ENCODE measurements at places on chromosomes 11 and 22. TPM values are rescaled to one million over a fixed set of nuclear protein-coding genes. Genes with fewer than 3 reads are reported as not detected.
A peak's percentile ranks its signal among the peaks of the same experiment; 100 is the strongest.

- no peaks in the 10 kb centered on the region for H3K36me3 ChIP-seq
- no peaks in the 10 kb centered on the region for H3K27me3 ChIP-seq
- DNase-seq = no peak
- H3K4me3 ChIP-seq = no peak overlapping the region
- H3K4me1 ChIP-seq = peaks cover 10% of the 10 kb centered on the region
- H3K27ac ChIP-seq = no peak overlapping the region
These were observed 341.5 kb downstream of the LARGE1 start for GRCh38 chr22:33578752-33579151.

DNA sequence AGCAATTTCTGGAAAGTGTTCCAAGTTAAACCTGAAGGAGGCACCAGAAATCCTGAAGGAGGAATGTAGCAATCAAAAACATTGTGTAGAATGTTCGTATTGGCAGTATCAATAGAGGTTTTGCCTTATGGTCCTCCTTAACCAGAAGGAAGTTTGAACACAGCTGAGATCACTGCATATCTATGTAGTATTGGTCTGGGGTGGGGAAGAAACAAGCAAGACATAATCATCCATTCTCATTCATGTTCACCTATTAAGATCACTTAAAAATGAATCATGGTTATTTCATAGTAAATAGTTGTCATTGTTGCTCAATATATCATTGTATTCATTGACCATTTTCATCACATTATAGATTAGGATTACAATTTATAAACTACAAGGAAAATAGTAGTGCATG lies 160.5 kb downstream of the DDX10 start:
- H3K36me3 ChIP-seq = no peaks in the 10 kb centered on the region
- H3K27ac ChIP-seq = no peak overlapping the region
- H3K4me1 ChIP-seq = no peaks in the 10 kb centered on the region
- DNase-seq = no peak

- H3K36me3 ChIP-seq = no peaks in the 10 kb centered on the region
- H3K4me3 ChIP-seq = no peak overlapping the region
- no peaks in the 10 kb centered on the region for H3K4me1 ChIP-seq
These were observed 11.9 kb upstream of the PHF21A start for GRCh38 chr11:46133119-46133518.

DNA sequence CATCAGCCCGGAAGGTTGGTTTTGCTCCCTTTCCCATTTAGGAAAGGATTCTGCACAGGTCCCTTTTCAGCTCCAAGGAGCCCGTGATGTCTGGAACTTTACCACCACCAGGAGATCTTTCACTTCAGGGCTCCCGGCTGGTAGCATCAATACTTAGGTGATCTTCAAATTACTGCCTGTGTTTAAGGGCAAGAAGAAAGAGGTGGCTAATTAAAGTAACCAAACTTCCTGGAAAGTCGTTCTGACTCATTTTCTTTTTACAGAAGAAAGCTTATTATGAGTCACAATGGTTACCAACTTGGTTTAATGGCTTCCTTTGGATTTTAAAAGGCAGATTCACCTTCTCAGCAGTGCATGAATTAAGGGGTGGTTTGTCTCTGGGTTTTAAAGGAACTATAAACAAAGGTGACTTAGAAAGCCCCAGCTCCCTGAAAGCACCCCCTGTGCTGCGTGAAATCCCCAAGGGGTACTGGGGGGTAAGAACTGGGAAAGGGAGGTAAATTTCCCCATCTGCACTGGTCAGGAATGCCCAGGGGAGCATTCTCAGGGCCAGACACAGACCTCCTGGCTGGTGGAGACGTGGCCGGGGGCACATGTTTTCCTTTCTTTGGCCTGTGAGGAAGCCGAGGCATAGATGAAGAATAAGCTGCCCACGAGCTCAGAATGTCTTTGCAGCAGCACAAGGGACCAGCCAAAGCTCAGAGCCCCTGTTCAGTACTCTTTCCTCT lies 8.8 kb downstream of the POU2F3 start:
- peaks cover 5% of the 10 kb centered on the region for H3K27me3 ChIP-seq
- H3K4me1 ChIP-seq = no peaks in the 10 kb centered on the region
- H3K36me3 ChIP-seq = no peaks in the 10 kb centered on the region
- no peak for DNase-seq

DNA sequence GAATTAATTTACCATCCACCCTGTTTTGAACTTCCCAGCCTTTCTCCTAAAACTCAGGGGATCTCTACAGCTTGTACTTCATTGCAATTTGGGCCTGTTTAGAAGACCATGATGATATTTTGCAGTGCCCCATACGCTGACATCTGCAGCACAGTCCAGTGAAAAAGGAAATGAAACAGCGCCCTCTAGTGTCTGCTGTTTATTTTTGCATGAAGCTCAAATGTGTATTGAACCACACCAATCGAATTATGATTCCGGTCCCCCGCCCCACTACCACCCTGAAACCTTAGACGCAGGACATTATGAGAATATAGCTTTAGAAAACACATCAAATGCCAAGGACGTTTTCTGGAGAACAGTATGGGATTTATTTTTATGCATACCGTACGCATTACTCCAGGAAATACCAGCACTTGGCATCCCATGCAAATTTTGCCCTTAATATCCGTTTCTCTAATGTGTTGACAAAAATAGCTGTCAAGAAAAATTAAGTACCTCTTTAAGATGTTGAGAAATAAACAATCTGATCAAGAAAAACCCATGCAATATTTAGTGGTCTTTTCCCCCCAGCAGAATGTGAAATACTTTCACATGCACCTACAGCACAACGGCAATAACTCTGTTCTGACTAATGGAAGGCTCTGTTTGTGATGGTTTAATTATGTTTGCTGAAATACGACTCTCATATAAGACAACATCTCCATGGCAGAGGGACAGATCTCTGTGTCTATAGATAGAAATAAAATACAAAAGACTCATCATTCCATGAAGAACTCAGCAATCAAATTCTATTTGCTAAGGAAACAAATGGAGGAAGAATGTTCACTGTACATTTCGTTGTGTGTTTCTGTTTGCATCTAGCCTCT lies 93.9 kb downstream of the TECTA start:
- H3K36me3 ChIP-seq = no peaks in the 10 kb centered on the region
- peaks cover 7% of the 10 kb centered on the region for H3K27me3 ChIP-seq
- no peak for DNase-seq
- H3K4me1 ChIP-seq = peaks cover 4% of the 10 kb centered on the region
- no peak overlapping the region for H3K27ac ChIP-seq

Gene FAM118A
- total RNA-seq = 20.6 TPM

GRCh38 chr11:128898580-128899344 lies 7.6 kb downstream of the KCNJ5 start:
- no peaks in the 10 kb centered on the region for H3K27me3 ChIP-seq
- peaks cover 21% of the 10 kb centered on the region for H3K4me1 ChIP-seq
- no peak overlapping the region for H3K4me3 ChIP-seq
- H3K36me3 ChIP-seq = no peaks in the 10 kb centered on the region
- DNase-seq = peak; percentile 86

DNA sequence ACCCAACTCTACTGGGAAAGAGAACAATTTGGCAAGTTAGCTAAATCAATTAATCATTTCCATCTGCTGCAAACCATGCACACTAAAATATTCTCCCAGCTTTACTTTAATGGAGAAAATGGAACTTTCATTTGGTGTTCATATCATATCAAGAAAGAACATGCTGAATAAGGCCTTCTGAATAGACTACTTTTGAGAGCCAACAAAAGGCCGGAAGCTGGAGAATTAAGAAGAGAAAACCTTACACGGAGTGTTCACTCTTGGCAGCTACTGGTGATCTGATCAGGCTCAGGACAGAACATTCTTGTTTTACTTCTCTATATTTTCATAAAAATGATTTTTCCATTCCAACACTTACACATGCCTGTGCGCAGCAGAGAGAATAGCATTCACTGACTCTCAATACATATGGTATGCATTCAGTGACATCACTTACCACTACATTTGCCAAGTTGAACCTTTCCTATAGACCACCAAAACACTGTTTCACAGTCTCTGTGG lies 165.3 kb downstream of the TTC28 start:
- no peaks in the 10 kb centered on the region for H3K4me1 ChIP-seq
- no peaks in the 10 kb centered on the region for H3K36me3 ChIP-seq
- H3K27ac ChIP-seq = no peak overlapping the region
- H3K27me3 ChIP-seq = no peaks in the 10 kb centered on the region
- H3K4me3 ChIP-seq = no peak overlapping the region

DNA sequence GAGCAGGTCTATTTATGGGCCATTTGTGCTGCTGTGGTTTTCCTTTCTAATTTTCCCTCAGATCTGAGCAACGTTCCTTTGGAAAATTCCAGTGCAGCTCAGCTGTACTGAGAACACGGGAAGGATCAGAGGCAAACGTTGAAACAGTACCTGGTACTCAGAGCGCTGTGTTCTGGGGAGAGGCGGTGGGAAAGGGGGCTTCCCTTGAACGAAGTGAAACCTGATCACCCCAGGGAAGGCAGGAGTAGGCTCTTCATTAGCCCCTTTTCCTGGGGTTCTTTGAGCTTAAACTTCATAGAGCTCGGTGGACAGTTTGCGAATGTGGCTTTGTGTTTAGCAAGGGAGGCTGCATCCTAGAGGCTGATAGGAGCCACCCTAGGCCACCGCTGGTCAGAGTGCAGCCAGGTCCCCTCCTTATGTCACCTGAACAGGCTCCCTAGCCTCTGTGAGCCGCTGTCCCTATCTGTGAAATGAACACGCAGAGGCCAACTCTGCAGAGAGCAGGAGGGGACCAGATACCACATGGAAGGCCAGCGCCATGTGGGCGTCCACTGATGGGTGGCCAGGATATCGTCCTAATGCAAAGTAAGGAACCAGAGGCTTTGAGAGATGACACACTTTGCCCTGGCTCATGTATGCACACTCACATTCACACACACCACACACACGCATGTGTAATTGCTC lies 1464.8 kb downstream of the BRD1 start:
- no peak for DNase-seq
- H3K36me3 ChIP-seq = no peaks in the 10 kb centered on the region
- no peak overlapping the region for H3K27ac ChIP-seq

DNA sequence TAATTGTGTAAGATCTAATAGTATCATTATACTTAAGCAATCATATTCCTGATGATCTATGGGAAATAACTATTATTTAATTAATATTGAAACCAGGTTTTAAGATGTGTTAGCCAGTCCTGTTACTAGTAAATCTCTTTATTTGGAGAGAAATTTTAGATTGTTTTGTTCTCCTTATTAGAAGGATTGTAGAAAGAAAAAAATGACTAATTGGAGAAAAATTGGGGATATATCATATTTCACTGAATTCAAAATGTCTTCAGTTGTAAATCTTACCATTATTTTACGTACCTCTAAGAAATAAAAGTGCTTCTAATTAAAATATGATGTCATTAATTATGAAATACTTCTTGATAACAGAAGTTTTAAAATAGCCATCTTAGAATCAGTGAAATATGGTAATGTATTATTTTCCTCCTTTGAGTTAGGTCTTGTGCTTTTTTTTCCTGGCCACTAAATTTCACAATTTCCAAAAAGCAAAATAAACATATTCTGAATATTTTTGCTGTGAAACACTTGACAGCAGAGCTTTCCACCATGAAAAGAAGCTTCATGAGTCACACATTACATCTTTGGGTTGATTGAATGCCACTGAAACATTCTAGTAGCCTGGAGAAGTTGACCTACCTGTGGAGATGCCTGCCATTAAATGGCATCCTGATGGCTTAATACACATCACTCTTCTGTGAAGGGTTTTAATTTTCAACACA lies 6.4 kb downstream of the BIRC3 start:
- H3K4me1 ChIP-seq = peaks cover 12% of the 10 kb centered on the region
- DNase-seq = no peak
- H3K36me3 ChIP-seq = peaks cover 21% of the 10 kb centered on the region
- H3K27me3 ChIP-seq = no peaks in the 10 kb centered on the region
- H3K4me3 ChIP-seq = no peak overlapping the region
- no peak overlapping the region for H3K27ac ChIP-seq

Gene NELL1
- not detected for total RNA-seq

- no peaks in the 10 kb centered on the region for H3K4me1 ChIP-seq
- no peak overlapping the region for H3K27ac ChIP-seq
- no peaks in the 10 kb centered on the region for H3K36me3 ChIP-seq
- no peak overlapping the region for H3K4me3 ChIP-seq
These were observed 71.0 kb downstream of the BRD1 start for GRCh38 chr22:49756676-49757075.

DNA sequence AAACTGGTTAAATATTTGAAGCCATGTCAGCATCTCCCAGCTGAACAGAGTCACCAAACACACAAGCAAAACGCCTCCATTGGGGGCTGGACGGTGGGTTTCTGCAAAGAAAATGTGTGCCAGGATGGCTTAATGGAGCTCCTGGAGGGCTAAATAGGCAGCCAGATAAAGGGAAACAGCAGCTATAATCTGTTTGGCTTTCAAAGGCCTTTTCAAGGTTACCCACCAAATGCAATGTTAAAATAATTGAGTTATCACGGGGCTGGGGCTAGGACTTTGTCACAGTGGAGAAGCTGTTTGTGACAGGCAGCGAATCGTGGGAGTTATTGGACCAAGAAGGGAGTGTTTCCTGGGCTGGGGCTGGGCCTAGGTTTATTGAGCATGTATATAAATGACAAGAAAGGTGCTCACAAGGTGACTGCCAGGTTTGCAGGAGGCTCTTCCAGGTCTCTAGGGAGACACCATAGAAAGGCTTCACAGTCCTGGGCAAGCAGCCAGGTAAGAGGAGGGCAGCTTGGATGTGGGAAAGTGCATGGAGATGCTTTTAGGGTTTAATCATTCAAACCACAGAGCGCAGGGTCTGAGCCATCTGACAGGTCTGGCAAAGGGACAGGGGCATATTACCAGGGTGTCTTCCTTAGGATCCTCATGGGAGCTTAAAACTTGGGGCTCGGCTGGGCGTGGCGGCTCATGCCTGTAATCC lies 28.3 kb downstream of the GRIK4 start:
- H3K27ac ChIP-seq = no peak overlapping the region
- no peak overlapping the region for H3K4me3 ChIP-seq
- no peak for DNase-seq
- no peaks in the 10 kb centered on the region for H3K36me3 ChIP-seq
- H3K27me3 ChIP-seq = no peaks in the 10 kb centered on the region

Gene LRRN4CL
- total RNA-seq = 2.0 TPM
